ENCODE measurements at places on chromosomes 1 and 21.

DNA sequence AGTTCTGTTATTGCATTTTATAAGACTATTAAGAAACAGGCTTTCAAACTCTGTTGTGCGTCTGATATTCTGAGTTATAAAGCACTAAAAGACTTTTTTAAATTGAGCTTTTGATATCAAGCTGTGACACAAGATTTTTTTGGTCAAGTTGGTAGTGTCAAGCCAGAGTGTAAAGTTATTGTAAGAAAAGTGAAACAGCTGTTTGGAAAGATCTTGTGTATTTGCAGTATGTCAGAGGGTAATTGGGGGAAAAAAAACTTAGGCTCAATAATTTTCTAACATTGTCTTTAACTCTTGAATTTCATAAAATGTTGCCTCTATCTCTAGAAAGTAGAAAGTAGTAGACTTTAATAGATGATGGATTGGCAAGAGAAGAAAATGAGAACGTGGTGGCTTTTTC, 3.8 kb downstream of the CACYBP start:
- DNase-seq = no peak

DNA sequence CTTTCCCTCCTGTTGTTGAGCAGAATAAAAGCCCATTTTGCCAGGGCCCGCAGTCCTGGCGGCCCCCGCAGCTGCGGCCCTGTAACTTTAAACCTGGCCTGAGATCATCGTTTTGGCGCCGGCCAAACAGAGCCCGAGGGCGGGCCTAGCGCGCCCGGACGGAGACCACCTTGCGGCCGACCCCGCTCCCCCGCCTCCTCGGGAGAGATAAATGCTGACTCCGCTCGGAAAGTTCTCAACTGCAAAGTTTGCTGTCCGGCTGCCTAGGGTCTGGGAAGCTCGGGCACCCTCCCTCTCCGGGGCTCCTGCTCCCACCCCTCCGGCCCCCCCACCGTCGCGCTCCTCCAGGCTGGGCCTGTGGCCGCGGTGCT, at the start of gene PDPN:
PDPN (plus strand) TSS at position 238 of the 371 bp plus-strand sequence. CDS start 202 bp downstream, outside the sequence.
- peak; percentile 51 for DNase-seq

GRCh38 chr1:37423810-37424209, 50.6 kb upstream of the ZC3H12A start:
- no peak for DNase-seq

DNA sequence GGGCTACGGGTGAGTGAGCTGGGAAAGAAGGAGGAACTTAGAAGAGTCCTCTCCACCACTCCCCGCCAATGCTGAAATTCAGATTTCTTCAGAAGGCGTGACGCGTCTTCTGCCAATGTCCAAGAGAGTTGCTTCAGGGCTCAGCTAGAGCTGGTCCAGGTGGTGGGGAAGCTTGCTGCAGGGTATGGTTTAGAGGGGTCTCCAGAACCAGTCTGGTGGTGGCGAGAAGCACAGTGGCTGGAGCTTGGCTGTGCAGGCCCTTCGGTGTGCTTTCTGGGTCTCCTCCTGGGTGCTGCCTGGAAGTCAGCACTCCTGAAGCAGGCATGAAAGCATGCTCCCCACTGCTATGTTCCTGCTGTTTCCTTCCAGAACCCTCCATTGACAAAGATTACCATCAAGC, 387.2 kb downstream of the PTPRU start:
- no peak for DNase-seq

DNA sequence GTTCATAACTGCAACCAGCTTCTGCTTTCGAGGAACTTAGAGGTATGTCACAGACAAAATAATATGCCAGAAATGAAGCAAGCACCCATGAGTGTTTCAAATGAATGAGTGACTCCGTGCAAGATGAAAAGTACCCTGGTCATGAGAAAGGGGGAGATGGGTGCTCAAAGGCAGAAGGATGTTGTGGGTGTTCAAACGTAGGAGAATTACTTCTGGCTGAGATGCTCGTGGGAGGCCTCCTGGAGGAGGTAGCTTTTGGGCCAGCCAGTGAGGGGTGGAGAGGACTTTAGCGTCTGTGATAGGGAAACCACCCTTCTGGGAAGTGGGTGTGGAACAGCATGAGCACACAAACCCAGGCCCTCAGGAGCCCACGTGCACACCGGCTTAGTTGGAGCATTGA, 113.8 kb downstream of the SYF2 start:
- no peak for DNase-seq

DNA sequence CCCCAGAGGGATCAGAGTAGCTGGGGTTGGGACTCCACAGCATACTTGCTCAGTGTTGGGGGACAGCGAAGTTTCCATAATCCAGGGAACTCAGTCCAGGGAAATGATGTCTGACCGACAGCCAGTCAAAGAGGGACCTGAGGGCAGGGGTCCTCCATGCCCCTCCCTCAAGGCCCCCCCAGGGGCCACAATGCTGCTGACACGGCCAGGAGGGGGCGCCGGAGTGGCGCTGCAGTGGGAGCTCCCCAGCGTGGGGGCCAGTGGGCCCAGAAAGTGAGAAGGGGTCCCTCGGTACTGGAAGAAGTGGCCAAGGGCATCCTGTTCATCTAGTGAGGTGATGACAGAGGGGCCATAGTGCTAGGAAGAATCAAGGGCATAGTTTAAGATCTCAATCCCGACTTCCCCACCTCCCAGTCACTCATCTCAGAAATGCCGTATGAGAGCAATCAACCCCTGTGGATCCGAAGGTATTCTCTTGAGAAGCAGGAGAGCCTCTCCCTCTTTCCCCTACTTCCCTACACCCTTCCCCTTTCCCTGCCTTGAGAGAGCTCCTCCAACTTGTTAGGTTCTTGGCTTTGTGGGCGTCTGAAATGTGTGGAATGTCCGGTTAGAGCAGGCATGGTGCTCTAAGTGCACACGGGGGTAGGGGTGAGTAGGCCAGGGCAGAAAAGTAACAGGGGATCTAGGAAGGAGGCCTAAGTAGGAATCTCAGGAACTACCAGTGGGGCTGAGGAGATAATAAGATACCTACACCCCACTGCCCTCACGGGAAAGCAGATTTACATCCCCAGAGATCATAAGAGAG, 4.1 kb downstream of the NUDT17 start:
- no peak for DNase-seq

DNA sequence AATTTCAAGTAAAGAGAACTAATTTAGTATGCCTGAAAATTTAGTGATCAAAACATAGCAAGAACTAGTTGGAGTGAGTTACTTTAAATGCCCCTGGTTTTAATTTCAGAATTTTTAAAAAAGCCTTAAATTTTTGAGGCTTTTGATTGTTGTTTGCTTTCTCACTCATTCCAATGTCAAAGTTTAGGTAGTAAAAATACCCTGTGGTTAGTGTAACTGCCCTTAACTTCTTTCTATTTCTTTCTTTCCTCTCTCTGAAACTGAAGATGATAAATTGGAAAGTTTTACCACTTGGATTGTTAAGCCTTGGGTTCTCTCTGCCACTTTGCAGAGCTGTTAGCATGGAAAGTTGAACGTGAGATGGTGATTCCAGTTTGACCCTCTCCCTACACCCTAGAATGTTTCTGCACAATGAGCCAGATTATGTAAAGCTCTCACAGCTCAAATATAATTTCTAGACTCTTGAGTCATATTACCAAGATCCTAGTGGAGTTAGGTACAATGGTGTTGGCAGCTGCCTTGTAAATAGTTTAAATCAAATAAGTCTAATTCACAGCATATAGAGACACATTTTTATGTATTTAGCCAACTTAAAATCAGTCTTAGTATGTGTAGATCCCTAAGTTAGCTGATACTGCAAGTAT, 192.4 kb upstream of the SGIP1 start:
- no peak for DNase-seq

DNA sequence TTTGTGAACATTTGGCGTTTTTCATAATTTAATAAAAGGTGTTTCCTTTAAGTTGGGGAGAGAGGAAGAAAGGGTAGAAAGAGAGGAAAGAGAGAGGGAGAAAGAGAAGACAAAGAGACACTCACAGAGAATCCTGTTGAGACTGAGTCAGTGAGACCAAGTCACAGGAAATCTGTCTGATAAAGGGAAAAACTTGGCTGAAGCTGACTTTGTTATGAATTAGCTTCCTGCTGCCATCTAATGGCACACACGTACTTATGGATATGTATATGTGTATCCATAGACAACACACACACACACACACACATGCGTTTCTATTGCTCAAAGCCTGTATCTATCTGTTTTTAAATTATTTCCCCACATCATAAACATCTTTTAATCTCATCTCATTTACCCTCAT, 42.5 kb upstream of the DISC1 start:
- DNase-seq = peak; percentile 33

DNA sequence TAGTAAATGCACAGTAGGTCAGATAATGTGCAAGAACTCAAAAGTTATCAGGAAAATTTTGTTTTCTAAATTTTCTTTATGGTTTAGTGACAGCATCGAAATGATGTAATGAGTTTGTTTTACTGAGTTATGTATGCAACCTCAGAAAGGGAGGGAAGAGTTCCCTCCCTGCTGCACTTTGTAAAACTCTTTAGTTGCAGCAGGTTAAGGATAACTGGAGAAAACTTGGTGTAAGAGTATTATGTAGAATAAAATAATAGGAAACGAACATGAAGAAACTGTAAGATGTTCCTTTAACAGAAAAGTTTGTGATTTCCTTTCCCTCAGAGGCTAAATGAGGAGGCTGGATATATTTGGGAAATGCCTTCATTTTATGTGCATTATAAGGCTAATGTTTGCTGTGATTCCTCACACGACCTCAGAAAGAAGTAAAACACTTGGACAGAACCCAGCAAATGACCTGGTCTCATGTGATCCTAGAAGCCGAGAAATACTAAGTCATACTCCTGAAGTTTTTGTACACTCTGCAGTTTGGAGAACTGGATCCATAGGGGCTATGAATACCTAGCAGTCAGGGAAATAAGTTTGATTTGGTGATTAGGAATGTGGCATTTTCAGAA, 35.4 kb downstream of the ADGRL2 start:
- DNase-seq = no peak

DNA sequence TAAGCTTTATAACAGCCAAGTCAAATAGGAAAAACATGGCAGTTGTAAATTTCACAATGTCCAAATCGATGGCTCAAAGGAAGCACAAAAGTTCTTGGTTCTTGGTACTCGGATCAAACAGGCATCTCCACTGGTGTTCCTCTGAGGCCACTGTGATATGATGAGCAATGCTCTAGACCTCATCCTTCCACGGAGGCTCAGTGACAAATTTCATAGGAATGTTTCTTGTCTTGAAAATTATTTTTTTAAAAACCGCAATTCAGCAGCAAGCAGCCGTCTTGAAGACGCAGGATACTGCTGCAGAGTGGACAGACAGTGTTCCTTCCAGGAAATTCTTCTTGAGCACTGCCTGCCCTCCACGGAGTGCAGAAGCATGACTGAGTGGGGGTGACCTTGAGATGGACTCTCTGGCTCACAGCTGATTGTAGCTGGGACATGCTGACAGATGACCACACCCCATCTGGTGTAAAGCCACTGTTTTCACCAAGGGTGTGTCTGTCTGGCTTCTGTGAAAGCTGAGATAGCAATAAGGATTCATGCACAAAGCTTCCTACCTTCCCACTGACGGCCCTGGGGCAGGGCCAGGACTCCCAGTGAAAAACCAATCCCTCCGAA, 61.9 kb downstream of the TIAM1 start:
- DNase-seq = no peak

GRCh38 chr1:14915356-14916054, 238.0 kb upstream of the TMEM51 start:
- DNase-seq = peak; percentile 59

DNA sequence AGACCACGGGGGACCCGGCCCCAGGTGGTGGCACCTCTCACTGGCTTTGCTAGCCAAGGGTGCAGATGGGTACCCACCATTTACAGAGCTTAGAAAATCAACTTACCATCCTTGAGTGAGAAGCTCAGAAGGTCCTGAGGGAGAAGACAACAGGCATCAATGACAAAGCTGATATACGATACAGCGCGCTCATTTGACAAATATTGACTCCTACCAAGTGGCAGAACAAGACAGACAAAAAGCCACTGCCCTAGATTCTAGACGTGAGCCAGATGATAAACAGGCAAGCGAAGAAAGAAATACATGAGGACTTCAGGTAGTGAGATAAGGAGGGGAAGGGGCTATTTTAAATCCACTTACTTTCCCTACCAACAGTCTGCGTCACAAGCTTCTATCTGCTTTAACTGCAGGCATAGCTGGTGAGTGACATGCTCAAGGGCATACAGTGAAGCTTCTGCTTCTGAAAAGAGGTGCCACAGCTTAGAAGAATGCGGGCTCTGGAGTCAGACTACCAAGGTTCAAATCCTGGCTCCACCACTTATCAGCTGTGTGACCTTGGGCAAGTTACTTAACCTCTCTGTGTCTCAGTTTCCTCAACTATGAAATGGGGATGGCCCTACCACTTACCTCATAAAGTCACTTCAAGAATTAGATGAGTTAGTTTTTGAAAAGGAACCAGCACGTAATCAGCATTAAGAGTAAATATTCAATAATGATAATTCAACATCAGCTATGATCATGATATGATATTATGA, 29.1 kb downstream of the TMCO4 start:
- DNase-seq = peak; percentile 30

GRCh38 chr1:30447701-30448100, 275.7 kb downstream of the MATN1 start:
- DNase-seq = no peak

DNA sequence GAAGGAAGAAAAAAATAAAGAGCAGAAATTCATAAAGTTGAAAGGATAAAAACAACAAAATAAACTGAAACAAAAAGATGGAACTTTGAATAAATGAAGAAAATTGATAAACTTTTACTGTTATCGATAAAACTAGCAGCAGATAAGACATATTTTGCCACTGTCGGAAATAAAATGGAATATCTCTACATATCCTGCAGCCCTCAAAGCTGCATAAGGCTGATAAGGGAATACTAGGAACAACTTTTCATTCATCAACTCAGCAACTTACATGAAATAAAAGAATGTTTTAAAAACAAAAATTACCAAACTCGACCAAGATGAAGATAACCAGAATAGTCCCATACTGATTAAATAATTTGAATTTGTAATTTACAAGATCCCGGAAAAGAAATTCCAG, 48.0 kb upstream of the GRIK1 start:
- no peak for DNase-seq

- no peak for DNase-seq
Measured at GRCh38 chr1:31984419-31985347, 29.0 kb upstream of the KHDRBS1 start.

DNA sequence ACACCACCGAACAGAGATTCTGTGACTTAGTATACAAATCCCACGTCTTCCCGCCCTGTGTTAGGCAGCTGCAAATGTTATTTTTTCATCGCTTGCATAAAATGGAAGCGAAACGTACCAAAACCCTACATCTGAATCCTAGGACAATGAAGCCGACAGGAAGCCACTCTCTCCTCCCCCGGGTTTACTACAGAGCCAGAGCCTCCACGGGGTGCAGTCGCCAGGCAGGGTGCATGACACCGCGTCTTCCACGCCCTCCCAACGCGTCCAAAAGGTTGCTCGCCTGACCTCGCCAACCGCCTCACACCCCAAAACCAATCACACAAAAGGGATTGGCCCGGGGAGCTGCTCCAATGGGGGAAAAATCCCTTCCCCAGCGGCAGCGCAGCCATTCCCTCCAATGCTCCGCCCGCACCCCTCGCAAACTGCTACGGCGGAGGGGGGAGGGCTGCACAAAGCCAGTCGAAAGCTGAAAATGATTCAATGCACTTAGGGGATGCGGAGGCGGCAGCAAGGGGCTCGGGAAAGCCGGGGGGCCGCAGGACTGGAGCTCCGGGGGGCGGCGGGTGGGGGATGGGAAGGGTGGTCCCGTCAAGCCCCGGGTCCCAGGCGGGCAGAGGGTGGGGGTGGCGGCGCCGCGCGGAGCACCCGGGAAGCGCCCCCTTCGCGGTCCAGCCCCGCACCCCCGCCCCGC, 701 bp downstream of the CEP170 start:
- DNase-seq = peak; percentile 80

Measured in NCI-H2171 treated with DMSO at 0.1 percent for 48 hours (cell line).